ENCODE measurements at places on chromosomes 1 and 21. TPM values are rescaled to one million over a fixed set of nuclear protein-coding genes. Genes with fewer than 3 reads are reported as not detected.

Gene S100A2
- total RNA-seq, result 5.3 TPM

Gene VHLL
- total RNA-seq, result not detected

Gene TIAM1
- 74.9 TPM for total RNA-seq

Gene FCRL2
- total RNA-seq, result not detected

Gene DMBX1
- total RNA-seq, result 0.10 TPM

Gene WNT4
- total RNA-seq, result not detected
